Renal pelvis (tissue), 12 donors: ENCODE measurements at places on chromosomes 4 and X. TPM values are rescaled to one million over a fixed set of nuclear protein-coding genes. Genes with fewer than 3 reads are reported as not detected.

DNA sequence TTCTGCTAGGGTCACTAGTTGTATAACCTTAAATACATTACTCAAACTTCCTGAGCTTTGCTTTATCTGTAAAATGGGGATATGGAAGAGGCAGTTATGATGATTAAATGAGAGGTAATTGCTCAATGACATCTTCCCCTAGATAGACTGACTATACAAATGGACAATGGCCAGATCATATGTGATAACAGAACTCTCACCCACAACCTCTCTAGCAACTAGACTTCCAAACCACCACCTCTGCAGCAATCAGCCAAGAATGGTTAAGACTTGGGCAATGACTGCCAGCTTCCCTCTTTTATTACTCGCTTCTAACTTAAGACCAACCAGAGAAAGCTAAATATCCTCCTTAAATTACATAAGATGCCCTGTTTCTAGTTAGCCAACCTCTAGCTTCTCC lies 2.9 kb upstream of the SEPSECS start:
- no peak for DNase-seq

- peak; percentile 66 for DNase-seq
Measured at GRCh38 chrX:155819966-155820491, 61.1 kb upstream of the VAMP7 start.

Gene FAM133A
- polyA plus RNA-seq, result 0.10 TPM

GRCh38 chr4:154425514-154425913 lies 66.1 kb downstream of the DCHS2 start:
- DNase-seq, result no peak

Gene ZNF330
- 57.6 TPM for polyA plus RNA-seq

Gene OTC
- polyA plus RNA-seq, result not detected

Gene MTTP
- 9.7 TPM for polyA plus RNA-seq

- DNase-seq, result no peak
Measured at GRCh38 chrX:46180258-46180687, 364.9 kb downstream of the ZNF674 start.

DNA sequence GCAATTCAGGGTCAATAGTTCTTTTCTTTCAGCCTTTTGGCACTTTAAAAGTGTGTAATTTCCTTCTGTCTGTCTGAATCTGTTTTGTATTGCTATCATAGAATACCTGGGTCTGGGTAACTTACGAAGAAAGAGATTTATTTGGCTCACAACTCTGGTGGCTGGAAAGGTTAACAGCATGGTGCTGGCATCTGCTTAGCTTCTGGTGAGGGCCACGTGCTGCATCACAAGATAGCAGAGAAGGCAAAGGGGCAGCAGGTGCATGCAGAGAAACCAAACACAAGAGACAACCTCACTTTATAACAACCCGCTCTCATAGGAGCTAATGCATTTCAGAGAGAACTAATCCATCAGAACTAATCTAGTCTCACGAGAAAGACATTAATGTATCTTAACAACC lies 18.8 kb downstream of the RGN start:
- no peak for DNase-seq

Gene NSG1
- 4.3 TPM for polyA plus RNA-seq

DNA sequence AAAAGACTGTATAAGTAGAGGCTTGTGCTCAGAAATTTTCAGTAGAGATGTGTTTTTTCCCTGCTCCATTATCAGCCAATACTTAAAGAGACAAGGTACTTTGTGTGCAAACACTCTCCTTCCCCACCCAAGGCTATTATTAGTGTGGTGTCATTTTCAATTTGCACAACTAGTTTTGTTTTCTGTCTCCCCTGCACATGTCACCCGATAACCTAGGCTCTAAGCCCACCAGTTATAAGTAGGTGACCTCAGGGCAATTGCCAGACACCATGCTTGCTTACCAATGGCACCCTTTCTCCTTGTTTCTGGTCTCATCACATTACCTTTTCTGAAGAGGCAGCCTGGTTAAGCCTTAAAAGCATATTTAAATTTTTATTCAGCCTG lies 8.0 kb upstream of the GUCY1A1 start:
- DNase-seq, result no peak

DNA sequence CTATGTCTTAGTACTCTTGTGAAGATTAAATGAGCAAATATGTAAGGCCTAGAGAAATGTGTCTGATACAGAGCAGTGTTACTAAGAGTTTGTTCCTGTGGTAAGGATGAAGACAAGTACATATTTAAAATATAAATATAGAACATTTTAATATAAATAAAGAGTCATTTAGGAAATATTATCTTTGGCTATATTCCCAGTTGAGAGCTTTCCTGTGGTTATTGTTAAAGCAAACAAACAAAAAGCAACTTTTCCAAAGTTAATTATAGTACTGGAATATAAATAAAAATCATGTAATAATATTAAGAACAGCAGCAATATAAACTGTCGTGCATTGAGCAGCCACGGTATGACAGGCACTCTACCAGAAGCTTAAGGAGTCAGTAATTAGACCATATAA lies 472.5 kb downstream of the INPP4B start:
- DNase-seq, result no peak

Gene FGF2
- polyA plus RNA-seq, result 8.0 TPM

Gene FATE1
- not detected for polyA plus RNA-seq

- DNase-seq, result no peak
Measured at GRCh38 chr4:184506527-184507121, 32.3 kb upstream of the IRF2 start.

Gene RNF150
- polyA plus RNA-seq, result 25.9 TPM

- no peak for DNase-seq
Measured at GRCh38 chr4:122107680-122108079, 44.5 kb upstream of the BLTP1 start.

DNA sequence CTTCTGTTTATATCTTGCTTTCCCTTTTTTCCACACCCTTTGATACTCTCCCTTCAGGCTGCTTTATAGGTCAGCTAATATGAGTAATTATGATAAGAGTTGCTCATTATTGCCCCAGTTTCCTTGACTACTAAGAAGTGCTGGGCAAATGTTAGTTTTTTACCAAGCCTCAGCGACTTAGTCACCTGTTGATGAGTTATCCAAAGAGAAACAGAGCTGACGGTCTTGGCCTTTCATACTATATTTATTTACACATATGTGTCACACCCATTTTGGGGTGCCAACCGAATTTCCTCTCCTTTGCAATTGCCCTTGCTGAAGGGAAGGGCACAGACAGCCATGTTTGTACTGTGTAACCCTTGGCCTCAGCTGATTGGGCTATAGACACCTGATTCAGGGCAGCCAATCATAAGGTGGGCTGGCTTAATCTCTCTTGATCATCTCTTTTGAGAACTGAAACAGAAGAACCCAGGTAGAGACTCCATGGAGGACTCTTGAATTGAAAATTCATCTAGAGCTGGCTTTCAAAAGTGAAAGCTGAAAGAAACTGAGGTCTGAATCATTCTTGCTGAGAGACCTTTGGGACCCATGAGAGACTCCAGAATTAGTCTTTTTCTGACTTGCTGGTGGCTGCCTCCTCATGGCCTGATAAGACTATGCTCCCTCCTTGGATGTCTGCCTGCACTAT lies 111.7 kb upstream of the RPS6KA3 start:
- DNase-seq, result no peak

- DNase-seq, result no peak
Measured at GRCh38 chrX:3678328-3678727, 35.1 kb downstream of the PRKX start.

DNA sequence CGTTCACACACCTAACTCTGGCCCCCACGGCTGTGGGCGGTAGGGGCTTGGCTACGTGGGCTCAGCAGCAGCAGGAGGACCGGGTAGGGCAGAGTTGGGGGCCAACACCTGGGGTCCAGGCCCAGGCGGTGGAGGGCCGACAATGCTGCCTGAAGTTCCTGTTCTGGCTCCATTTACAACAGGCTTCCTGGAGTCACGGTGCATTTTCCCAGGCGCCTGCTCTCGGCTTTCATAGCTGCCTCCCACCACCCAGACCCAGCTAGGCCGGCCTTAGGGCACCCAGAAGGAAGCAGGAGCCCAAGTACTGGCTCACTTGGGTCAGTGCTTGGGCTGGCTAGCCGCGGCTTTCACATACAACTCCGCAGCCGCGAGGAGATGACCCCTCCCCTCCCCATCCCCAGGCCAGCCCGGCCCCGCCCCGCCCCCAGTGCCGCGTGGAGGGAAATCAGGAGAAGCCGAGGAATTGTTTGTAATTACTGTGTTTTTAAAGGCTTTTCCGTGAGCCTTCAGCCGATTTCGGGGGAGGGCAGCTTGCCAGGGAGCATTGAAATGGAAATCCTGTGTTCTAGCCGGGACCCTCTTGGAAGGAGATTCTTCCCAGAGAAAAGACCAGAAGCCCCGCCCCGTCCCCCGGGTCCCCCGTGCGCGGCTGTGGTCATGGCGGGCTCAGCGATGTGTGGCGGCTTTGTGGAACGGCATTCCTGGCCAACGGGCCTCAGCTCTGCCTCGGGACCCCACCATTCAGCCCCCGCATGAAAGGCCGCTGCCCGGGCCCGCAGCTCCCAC lies 28.5 kb downstream of the PJA1 start:
- no peak for DNase-seq

- no peak for DNase-seq
Measured at GRCh38 chr4:25301471-25301870, 11.1 kb upstream of the ZCCHC4 start.

Gene MAGEA10
- polyA plus RNA-seq, result not detected

- no peak for DNase-seq
Measured at GRCh38 chr4:151865312-151865711, 104.5 kb upstream of the GATB start.

DNA sequence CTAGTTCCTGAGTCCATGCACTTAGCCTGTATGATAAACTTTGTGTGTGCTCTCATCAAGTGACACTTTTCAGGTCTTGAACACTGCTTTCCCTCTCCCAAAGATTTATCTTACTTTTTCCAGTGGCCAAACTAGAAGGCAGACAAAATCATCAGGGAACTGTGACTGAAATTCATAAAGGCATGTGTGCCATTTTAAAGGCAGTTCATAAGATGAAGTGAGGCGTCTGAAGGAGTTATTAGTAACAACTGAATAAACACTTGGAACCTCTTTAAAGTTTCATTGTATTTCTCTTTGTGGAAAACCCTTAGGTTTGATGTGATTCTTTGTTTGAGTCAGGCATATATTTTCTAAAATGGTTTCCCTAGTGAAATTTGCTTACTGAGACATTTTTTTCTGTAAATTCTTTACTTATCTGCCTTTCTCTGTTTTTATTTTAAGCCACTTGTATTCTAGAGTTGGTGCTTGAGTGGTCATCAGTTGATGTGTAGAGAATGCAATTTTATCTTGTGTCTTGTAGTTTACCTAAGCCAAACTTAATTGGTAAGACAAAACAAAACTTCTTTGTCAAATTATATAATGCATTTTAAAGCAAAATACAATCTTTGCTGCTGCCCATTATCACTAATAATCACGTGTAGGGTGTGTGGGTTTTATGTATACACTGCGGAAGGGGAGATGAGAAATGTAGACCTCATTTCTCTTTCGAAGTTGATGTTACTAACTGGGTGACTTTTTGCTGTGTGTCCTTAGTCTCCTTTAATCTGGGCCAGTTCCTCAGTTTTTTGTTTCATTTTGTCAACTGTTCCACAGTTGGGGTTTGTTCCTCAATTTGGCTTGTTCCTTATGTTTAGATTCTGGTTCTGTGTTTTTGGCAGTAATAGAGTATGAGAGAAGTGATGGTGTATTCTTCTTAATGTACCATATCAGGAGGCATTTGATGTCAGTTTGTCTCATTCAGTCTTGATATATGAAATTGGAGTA lies 56.8 kb downstream of the RBPJ start:
- no peak for DNase-seq

Gene MTMR1
- 26.9 TPM for polyA plus RNA-seq

Gene PHF8
- 34.0 TPM for polyA plus RNA-seq

Gene PCYT1B
- polyA plus RNA-seq, result 2.5 TPM

DNA sequence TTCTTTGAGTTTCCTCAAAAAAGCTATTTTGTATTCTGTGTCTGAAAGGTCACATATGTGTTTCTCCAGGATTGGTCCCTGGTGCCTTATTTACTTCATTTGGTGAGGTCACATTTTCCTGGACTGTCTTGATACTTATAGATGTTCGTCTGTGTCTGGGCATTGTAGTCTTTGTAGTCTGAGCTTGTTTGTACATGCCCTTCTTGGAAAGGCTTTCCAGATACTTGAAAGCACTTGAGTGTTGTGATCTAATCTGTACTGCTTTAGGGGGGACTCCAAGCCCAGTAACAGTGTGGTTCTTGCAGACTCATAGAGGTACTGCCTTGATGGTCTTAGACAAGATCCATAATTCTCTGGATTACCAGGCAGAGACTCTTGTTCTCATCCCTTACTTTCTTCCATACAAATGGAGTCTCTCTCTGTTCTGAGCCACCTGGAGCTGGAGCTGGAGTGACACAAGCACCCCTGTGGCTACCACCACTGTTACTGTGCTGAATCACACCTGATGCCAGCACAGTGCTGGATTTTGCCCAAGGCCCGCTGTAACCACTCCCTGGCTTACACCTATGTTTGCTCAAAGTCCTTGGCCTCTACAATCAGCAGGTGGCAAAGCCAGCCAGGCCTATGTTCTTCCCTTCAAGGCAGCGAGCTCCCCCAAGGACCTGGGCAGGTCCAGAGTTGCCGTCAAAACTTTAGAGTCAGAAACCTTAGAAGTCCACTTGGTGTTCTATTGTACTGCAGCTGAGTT lies 72.3 kb upstream of the EFHC2 start:
- DNase-seq, result no peak

GRCh38 chr4:84091266-84091665 lies 407.8 kb downstream of the NKX6-1 start:
- DNase-seq, result no peak
